ENCODE measurements at places on chromosomes 4 and X.

- DNase-seq = no peak
These were observed 71.3 kb upstream of the KIT start for GRCh38 chr4:54586320-54586955.

- no peak for DNase-seq
These were observed 85.7 kb upstream of the TBL1X start for GRCh38 chrX:9378980-9379696.

DNA sequence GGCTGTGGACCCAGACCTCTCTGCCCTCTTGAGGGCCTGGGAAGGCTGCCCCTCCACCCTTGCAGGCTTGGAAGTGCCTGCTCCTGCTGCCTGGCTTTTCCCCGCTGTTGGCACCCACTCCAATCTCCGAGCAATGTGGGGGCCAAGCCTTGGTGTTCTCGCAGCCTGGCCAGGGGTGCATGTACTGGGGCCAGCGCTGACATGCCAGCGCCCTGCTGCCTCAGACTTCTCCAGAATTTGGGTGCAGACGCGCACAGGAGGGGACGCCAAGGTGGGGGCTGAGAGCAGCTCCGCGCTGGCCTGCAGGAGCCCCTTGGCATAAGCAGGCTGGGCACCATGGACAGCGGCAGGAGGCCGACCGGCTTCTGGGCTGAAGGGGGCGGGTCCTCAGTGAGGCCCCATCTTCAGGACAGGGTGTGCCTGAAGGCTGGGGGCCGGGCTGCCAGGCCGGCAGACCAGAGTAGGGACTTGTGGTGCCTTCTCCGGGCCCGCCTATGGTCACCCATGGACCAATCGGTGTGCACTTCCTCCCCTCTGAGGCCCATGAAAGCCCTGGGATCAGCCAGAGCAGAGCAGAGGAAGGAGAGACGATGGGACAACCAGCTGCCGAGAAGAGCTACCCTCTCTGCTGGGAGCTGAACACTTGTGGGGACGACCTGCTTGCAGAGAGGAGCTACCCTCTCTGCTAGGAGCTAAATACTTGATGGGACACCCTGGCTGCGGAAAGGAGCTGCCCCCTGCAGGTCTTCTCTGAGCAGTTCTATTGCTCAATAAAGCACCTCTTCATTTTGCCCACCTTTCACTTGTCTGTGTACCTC is 118.3 kb downstream of the DNAAF6 start:
- peak; percentile 70 for DNase-seq

GRCh38 chr4:72205831-72206230 is 174.0 kb downstream of the NPFFR2 start:
- no peak for DNase-seq

- peak; percentile 10 for DNase-seq
These were observed 565 bp upstream of the ZNF41 start for GRCh38 chrX:47483306-47484268.

DNA sequence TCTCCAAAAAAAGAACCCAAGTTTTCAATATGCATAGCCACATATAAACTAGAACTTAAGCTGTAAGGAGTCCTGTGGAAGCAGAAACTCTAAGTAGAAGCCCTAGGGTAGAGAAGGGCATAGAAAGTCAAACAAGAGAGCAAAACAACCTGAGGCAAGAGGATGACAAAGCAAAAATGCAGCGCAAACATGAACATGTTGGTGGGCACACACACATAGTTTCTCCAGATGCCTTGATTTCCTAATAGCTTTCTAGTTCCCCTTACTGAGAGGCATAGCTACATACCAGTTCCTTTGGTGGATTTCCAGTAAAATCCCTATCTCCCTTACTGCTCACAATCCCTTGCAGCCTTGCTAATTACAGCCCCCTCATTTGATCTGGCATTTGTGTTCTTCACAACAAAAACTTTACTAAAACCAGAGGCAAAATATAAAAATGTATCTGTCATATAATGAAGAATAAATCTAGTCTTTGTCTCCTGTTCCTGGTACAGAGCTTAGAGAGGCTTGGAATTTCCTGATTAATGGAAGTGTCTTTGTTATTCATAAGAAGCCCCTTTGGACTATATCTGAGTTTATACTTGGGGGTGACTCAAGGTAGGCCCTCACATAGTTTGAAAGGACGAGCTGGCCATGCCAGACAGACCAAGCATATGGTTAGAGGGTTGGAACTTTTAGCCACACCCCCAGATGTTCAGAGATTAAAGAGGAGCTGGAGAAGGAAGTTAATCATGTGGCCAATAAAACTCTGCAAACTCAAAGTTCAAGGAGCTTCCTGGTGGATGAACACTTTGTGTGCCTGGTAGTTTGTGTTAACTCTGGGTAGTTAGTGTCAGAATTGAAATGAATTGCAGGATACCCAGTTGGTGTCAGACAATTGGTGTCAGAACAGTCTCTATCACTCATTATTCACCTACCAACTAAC is 52.7 kb upstream of the ZCCHC13 start:
- no peak for DNase-seq

DNA sequence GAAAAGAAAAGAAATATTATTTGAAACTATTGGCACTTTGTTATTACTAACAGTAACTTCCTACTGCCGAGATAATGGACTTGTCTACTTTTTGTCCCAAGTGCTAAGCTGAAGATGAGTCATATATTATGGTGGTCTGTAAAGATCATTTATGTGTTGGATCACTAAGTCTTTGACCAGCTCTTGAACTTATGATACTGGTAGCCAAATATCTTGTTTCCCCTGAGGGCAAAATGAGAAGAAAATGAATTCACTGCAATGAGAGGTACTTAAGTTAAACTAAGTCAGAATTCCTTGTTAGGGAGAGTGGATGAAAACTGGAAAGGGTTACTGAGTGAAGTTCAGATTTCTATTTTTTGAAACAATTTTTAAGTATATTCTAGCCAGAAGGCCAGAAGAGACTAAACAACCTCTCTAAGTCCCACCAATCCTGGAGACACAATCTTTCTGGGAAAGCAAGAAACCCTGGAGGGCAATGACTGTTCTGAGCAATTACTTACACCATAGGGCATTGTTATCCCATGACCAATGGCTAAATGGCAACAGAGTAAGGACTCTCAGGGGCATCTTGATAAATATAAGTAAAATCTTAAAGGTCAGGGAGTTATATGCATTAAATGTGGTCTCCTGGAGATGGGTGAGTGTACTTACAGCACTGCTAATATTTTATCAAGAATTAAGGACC is 287.7 kb downstream of the STIM2 start:
- DNase-seq = no peak

- DNase-seq = no peak
These were observed 2.6 kb upstream of the GPC3 start for GRCh38 chrX:133988010-133988409.

DNA sequence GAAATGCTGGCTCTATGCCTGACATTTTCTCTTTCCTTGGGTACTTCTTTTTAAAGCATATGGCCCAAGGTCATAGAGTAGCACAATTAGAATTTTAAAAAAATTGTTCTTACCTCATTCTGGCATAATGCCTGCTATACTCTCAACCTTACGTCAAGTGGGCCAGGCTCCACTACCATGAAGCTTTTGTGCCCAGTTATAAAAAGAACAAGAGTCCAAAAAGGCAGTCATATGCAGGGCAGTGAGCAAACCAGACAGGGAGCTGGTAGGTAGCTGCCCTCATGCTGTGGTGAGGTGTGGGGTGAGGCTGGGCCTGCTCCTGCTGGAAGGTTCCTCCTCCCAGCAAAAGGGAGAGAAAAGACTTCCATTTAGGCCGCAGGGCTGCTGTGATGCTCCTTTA is 64.4 kb upstream of the UCP1 start:
- no peak for DNase-seq

GRCh38 chr4:151803246-151803645 is 42.4 kb upstream of the GATB start:
- no peak for DNase-seq

DNA sequence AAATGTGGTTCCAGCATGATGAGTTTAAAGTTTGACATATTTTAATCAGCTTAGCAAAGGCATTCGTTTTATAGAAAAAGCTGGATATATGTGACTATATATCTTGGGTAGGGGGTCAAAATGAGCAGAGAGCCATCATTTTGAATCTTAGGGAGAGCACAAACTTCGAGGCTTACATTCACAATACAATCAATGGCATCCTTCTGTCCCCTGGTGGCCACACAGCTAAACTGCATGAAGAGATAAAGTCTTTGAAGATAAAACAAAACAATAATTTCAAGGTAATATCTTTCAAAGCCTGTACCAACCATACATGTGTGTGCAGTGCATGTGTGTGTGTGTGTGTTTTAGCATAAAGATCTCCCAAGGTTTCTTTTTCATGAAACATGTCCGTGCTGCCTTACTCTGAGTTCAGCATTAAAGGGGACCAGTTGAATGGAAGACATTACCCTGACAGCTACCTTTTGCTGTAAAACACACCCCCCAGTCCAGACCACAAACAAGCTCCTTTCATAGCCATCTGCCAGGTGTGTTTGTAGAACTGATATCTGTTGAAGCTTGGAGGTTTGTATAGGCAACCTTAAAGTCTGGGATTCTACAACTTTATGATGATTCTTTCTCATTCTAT is 22.0 kb downstream of the DYNLT3 start:
- DNase-seq = peak; percentile 54

DNA sequence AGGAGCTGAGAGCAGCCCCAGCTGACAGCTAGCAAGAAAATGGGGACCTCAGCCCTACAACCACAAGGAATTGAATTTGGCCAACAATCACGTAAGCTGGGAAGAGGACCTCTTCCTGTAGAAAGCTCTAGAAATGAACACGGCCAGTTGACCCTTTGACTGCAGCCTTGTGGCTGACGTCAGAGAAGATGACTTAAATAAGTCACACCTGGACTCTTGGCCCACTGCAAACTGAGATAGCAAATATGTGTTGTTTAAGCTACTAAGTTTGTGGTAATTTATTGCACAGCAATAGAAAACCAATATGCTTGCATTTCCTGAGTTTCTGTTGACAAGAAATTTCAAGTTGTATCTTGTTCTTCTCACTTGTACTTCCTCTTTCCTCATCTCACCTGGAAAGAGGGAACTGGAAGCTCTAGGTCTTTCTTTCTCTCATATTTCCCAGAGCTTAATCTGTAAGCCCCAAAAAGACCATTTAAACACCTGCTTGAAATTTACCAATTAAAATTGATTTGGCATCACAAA is 18.8 kb downstream of the PRKG2 start:
- DNase-seq = no peak

GRCh38 chr4:13159041-13159620 is 325.0 kb downstream of the RAB28 start:
- DNase-seq = no peak

- no peak for DNase-seq
These were observed 30.9 kb downstream of the NIPAL1 start for GRCh38 chr4:48047421-48047844.

- DNase-seq = peak; percentile 48
These were observed 404.0 kb upstream of the F9 start for GRCh38 chrX:139126493-139126892.

- no peak for DNase-seq
These were observed 874.6 kb upstream of the PRKX start for GRCh38 chrX:4588056-4588455.

DNA sequence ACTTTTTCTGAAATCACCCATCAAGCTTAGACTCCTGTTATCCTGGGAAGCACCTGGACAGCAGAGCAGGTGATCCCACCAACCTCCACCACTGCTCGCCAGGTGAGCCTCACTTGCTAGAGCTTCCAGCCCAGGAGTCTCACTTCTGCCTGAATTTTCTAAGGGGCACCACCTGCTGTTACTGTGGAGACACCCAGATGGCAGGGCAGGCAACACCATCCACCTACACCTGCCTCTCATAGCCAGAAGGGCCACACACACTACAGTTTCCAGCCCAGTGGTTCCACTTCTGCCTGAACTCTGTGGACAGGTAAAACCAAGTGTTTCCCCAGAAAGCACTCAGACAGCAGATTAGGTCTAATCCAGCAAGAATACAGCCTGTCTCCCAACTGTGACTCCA is 262.0 kb downstream of the ARAP2 start:
- no peak for DNase-seq
